ENCODE measurements at places on chromosomes 7 and 10.

DNA sequence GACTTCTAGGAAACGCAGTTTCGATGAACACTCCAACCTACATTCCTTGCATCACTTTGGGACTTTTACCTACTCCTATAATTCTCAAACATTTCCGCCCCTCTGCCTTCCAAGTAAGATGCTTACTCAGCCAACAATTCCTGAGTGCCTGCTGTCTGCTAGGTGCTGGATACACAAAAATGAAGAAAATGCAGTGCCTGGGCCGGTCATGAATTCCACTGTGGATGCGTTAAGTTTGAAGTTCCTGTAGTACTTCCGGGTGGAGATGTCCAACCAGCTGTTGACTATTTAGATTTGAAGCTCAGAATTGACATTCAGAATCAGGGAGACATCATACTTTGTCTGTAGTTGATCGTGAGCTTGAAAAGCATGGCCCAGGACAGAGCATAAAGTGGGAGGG lies 89.2 kb downstream of the LYZL1 start:
- DNase-seq = no peak

DNA sequence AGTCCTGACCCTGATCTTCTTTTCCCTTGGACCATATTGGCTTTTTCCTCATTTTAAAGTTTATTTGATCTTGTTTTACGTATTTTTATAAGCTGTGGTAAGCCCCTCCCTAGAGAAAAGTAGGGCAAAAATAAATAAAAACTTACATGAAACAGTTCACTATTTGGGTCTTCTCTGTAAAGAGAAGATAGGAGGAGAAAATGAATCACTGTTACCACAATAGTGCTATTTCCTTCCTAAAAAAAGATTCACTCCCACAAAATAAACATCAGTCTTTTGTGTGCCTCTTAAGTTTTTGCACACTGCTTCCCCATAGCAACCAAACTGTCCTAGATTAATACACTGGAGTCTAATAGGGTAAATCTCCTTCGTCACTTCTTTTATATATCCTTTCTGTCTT lies 1.4 kb upstream of the SVIL start:
- no peak for DNase-seq

DNA sequence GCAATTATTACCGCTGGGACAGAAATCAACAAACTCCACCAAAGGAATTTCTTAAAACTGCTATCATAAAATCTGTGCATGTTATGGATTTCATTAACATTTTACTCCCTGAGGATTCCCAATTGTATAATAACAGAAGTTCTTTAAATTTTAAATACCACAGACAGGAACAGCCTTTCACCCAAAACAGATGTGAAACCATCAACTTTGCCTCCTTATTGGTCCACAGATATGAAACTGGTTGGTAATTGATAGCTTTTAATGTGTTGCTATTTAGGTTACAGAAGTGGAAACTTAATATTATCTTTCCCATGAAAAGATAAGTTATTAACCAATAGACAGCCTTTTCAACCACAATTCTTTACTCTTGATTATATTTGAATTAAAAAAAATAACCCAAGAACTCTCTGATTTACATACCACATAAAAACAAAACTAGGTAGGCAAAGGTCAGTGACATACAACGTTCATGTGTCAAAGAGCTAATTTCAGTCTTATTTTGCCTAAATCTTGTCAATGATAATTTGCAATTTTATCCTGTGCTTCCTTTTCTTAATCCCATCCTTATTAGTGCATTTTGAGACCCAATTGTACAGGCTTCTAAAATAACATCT lies 90.0 kb downstream of the NRP1 start:
- no peak for DNase-seq

DNA sequence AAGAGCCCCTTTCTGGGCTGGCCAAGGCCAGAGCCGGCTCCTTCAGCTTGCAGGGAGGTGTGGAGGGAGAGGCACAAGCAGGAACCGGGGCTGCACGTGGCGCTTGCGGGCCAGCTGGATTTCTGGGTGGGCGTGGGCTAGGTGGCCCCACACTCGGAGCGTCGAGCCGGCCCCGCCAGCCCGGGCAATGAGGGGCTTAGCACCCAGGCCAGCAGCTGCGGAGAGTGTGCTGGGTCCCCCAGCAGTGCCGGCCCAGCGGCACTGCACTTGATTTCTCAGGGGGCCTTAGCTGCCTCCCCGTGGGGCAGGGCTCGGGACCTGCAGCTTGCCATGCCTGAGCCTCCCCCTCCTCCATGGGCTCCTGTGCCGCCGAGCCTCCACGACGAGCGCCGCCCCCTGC lies 48.1 kb downstream of the SH2D4B start:
- DNase-seq = no peak

DNA sequence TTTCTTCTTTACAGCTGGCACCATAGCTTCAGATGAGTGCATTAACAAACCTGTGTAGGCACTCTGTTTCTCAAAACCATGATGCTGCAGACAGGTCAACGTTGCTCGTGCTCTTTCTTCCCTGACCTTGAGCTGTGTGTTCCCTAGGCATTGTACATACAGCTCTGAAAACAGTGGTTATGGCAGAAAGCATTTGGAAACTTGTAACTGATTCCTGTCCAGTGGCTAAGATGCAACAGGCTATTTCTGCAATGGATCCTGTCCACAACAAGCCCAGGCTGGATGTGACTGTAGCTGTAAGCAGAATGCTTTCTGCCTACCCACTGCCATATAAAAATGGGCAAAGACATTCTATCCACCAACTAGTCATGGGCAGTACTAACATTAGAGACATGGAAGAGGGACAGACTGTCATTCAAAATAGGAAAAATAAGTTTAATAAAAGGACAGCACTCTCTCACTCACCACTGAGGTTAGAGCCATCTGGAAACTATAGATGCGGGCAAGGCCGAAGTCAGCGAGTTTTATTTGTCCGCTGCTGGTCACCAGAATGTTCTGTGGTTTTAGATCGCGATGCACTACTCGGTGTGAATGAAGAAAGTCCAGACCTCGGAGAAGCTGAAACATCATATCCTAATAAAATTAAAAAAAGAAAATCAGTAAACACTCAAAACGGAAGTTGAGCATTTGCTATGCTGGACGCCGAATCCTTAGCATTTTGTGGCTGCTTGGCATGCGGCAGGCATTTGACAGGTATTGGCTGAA lies 111.0 kb downstream of the CDK6 start:
- no peak for DNase-seq

GRCh38 chr10:92413011-92413410 lies 122.0 kb downstream of the MARCHF5 start:
- DNase-seq = no peak

GRCh38 chr10:69474742-69475432 lies 23.6 kb downstream of the TSPAN15 start:
- DNase-seq = no peak

DNA sequence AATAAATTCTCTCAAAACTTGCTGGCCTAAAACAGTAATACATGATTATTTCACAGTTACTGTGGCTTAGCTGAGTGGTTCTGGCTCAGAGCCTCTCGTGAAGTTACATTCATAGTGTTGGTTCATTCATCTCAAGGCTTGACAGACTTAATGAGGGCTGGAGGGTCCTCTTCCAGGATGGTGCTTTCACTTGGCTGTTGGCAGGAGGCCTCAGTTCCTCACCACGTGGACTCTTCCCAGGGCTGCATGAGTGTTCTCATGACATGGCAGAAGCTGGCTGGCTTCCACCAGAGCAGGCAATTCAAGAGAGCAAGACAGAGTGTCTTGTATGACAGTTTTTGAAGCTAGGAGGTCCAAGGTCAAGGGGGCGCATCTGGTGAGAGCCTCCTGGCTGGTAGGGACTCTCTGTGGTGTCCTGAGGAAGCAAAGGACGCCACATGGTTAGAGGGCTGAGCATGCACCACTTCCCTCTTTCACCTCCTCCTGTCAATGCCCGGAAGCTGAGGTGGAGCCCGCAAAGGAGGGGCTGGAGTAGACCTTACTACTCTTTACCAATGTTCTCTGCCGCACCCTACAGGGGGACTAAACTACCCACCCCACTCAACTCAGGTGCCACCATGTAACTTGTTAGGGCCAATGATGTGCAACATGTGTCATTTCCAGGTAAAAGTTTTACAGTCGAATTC lies 58.2 kb upstream of the YAE1 start:
- no peak for DNase-seq

- DNase-seq = no peak
Observed at GRCh38 chr10:62430881-62431280, 56.7 kb downstream of the ZNF365 start.

DNA sequence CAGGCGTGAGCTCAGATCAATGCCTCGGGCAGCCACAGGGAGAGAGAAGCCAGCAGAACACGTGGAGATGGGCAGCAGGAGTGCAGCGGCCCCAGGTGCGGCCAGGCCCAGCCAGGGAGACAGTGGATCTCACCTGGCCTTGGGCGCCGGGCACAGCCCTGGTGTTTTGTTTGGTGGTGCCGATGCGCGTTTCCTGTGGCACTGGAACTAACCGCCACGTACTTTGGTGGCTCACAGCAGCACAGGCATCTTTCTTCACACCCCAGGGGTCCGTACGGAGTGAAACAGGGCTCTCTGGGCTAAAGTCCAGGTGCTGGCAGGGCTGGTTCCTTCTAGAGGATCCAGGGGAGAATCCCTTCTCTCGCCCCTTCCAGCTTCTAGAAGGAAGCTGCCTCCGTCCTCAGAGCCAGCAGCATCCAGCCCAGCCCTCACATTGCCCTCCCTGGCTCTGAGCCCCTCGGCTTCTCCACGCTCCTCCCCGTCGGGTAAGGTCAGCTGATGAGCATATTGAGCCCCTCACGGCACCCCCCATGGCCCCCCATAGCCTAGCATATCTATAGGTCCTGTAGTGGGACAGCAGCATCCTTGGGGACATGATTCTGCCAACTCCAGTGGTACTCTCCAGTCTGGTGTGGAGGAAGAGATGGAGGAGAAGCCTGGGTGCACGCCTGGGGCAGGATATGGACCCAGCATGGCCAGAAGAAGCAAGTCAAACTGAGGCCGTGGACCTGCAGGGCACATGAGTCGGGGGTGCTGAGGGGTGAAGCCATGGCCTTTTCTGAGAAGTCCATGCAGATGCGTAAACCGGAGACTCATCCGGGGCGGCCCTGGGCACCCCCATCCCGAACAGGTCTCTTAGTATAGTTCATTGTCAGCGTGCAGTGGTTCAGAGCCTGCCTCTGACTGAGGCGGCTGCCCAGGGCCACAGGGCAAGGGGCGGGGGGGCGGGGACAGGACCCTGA lies 43.4 kb upstream of the PPP2R2D start:
- DNase-seq = no peak

DNA sequence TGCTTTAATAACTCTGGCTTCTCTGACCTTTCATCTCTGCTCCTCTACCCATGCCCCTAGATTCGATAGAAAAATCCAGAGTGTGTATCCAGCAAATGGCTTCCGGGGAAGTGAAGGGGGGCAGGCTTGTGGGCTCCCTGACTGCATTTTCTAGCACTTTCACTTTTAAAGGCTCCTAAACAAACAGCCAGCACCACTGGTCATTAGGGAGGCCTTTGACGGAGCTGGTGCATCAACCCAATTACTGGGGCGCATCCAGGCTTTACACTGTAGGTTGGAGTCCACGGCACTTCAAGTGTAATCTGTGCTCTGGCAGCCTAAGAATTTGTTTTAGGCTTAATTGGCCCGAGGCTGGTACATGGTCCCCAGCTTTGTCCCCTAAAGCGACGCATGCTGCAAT lies 291.9 kb downstream of the GFRA1 start:
- no peak for DNase-seq

DNA sequence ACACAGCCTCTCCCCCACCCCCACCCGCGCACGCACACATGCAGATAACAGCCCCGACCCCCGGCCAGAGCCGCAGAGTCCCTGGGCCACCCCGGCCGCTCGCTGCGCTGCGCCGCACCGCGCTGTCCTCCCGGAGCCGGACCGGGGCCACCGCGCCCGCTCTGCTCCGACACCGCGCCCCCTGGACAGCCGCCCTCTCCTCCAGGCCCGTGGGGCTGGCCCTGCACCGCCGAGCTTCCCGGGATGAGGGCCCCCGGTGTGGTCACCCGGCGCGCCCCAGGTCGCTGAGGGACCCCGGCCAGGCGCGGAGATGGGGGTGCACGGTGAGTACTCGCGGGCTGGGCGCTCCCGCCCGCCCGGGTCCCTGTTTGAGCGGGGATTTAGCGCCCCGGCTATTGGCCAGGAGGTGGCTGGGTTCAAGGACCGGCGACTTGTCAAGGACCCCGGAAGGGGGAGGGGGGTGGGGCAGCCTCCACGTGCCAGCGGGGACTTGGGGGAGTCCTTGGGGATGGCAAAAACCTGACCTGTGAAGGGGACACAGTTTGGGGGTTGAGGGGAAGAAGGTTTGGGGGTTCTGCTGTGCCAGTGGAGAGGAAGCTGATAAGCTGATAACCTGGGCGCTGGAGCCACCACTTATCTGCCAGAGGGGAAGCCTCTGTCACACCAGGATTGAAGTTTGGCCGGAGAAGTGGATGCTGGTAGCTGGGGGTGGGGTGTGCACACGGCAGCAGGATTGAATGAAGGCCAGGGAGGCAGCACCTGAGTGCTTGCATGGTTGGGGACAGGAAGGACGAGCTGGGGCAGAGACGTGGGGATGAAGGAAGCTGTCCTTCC lies 620 bp downstream of the EPO start:
- no peak for DNase-seq

- no peak for DNase-seq
Observed at GRCh38 chr7:132966754-132967469, 115.0 kb downstream of the CHCHD3 start.

- DNase-seq = no peak
Observed at GRCh38 chr7:156792611-156793010, 100.4 kb downstream of the LMBR1 start.

DNA sequence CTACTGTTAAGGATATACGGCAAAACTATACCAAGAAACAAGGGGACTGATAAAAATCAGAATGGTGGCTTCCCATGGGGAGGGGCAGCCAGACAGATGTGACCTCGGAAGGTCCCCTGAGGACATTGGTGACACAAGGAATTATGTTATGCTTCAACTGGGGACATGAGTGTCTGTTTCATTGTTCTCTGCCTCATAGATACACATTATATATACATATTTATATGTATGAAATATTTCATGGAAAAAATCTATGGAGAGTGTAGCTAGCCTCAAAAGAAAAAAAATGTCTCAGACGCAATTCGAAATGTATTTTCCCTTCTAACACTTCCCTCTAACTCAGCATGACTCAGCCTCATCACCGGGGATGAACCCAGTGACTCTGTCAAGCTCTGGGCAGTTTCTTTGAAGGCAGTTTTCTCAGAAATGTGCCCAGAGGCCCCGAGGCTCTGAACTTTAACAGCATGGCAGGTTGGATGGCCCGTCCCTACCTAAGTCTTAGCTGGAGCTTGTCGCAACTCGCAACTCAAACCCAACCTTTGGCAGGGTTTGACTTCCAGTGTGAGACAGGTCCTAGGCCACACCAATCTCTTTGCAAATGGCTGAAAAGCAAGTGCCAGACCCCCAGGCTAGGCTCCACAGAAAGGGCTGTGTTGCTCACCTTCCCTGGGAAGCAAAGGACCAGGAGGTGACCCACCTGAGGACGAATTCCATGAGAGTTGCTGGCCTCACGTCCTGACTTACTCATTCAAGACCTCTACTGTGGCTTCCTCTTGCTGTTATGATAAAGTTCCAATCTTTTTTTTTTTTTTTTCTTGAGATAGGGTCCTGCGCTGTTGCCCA lies 86.9 kb downstream of the CARD11 start:
- DNase-seq = no peak

DNA sequence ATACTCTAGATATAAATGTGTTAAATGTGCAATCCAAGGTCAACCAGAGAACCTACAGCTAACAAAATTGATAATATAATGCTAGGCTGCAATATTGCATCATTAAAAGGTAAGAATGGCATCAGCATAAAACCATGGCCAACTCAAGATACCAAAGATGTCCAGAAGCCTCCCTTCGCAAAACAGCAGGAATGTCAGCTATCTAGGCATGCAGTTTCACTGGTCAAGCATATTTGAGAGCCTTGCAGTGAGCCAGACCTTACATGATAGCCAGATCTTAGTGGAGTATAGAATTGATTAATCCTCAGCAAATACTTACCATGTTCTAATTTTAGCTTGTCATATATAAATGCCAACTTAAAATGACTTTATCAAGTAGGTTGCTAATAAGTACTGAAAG lies 138.8 kb downstream of the ZEB1 start:
- no peak for DNase-seq
